ENCODE measurements at places on chromosomes 13 and 19.

DNA sequence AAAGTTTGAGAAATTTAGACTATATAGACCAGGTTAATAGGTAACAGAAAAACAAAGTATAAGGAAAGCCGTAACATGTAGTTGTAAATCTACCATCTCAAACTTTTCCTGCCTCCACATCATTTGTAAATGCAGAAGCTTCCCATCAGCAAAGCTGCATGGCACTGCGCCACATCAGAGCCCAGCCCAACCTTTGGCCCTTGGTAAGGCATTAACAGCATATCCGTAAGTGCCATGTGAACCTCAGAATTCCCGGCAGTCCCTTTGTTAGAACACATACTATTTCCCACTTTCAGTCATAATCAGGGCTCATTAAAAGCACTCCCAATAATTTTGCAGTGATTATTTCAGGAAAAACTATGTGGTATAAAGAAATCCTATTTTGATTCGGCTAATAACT is 51.6 kb downstream of the MPHOSPH8 start:
- DNase-seq: no peak

- DNase-seq: no peak
Observed at GRCh38 chr13:112772539-112772909, 82.7 kb downstream of the ATP11A start.

GRCh38 chr19:1231729-1232637 is 5.8 kb downstream of the CBARP start:
- no peak for DNase-seq

GRCh38 chr13:32577032-32577431 is 9.2 kb upstream of the PDS5B start:
- no peak for DNase-seq

GRCh38 chr13:40910324-40911050 is 108.6 kb downstream of the ELF1 start:
- DNase-seq: no peak

DNA sequence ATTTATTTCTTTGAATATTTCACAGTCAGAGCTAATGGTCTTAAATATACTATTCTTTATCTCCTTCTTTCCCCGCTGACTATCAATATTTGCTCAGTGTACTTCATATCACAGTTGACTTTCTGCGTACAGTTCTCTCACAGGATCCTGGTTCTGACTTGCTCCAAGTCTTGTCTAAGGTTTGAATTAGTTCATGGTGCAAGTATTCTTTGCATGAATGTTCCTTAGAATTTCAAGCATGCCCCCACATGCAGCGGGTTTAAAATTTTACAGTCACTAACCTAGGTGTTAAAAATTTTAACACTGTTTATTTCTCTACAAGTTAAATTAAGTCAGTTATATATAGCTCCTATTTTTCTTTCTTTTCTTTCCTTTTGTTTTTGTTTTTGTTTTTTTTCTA is 20.8 kb upstream of the KLF12 start:
- DNase-seq: no peak

DNA sequence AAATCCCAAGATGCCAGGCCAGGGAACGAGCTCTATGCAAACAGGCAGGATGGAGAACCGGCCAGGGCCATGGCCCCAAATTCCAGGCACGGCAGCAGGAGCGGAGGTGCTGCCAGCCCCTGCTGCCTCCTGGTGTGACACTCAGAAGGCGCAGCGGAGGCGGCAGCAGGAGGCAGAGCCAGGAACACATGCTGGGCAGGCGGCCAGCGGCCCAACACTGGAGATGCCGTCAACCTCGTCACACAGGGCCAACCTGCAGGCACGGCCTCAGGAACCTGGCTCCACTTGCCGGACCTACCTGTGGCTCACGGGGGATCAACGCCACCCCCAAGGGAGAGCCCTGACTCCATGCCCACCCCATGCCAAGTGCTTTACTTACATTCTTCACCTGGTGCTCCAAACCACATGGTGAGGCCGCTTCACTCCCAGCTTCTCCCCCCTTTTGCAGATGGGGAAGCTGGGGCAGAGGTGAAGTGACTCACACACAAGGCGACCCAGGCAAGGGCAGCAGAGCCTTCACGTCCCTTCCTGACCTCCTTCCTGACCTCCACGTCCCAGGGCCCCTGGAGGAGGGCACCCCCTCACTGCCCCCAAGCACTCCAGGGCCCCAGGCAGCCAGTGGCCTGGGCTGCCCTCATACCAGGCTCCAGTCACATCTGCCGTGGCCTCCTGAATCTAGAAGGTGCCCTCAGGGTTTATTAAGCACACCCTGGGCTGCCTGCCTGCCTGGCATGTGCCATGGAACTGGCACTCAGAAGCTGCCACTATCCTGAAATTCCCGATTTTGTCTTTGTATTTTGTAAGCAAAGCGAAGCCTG is 43.5 kb downstream of the GGACT start:
- DNase-seq: no peak

DNA sequence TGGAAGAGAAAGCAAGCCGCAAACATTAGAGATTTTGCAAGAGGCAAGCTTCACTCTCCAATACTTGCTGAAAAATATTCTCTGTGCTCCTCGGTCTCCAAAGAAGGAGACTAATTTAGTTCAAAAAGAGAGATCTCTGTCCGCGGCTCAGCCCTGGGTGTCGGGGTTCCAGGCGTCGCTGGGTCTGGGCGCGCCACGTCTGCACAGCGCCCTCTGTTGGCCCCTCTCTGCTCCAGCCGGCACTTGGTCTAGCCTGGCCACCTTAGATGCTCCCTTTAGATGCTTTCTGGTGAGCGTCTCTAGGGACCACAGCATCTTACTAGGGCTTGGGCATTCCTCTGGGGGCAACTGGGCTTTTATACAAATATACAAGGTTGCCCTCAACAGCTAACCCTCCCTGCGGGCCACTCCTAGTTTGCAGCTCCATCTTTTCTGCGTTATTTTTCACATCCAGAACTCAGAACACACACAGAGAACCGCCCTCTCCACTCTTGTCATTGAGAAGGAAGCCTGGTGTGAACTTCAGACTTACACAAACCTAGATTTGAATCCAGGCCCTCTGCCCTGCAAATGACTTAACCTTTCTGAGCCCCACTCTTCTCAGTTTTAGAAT is 78.3 kb downstream of the CYSLTR2 start:
- peak; percentile 75 for DNase-seq

DNA sequence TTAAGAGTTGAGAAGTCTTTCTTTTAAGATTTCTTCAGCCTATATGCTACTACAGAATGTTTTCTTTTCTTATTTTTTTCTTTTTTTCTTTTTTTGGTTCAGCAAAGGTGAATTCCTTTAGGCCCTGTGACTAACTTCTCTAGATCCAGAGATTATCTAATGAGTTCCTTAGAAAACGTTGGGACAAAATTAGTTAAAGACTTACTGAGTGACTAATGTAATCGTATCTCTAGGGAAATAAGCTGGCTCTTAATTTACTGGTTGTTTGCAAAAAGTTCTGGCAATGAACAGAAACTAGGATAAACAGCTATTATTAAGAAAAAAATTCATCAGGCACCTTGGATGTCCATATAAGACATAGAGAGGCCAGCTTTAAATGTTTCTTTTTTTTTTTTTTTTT is 30.7 kb upstream of the CSNK1A1L start:
- DNase-seq: no peak

DNA sequence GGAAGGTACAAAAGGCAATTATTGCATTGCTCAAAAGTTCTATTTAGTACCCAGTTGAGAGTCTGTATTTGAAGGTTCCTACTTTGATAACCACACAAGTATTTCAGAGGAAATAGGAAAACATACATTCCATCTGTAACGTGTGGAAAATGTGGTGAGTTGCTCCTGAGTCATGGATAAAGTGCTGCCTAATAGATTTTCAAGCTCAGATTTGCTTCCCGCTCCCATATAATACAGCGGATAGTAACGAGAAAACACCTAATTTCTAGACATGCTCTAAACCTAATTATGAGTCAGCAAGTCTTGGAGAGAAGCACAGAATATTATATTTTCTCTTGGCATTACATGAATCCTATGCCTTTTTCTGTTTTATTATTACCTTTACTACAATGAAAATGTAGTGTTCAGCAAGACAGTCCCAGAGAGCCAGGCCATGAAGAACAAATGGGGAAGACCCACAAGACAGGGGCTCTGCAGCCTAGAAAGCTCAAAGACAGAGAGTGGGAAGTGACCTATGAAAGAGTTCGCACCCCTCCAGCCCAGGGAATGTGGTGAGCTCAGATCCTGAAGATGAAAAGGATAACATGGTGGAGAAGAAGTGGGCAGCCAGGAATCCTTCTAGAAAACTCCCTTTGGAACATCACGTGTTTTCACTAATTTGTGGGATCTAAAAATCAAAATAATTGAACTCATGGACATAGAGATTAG is 116.1 kb downstream of the STARD13 start:
- DNase-seq: no peak

DNA sequence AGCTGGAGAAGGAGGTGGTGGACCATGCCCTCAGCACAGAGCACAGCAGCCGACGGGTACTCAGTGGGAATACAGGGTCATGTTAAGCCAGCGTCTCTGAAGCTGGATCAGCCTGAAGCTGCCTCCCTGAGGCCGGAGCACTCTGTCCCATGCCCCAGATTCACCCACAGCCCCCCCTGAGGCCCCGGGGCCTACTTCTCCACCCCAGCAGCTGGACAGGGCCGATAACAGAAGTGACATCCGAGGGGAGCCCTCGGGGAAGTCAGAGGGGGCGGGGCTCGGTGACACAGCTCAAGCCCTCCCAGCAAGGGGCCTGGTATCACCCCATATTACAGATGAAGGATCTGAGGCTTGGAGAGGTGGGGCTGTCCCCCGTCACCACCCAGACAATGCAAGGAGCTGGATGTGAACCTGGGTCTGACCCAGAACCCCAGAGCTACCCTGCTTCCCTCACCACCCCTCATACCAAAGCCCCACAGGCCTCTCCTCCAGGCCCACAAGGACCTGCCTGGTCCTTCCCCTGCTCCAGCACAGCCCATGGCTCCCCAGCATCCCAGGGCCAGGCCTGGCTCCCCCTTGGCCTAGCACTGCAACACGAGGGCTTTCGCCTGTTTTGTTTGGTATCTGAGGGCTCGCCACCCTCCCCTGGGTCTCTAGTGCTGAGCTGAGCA is 5.7 kb downstream of the R3HDM4 start:
- DNase-seq: peak; percentile 72

DNA sequence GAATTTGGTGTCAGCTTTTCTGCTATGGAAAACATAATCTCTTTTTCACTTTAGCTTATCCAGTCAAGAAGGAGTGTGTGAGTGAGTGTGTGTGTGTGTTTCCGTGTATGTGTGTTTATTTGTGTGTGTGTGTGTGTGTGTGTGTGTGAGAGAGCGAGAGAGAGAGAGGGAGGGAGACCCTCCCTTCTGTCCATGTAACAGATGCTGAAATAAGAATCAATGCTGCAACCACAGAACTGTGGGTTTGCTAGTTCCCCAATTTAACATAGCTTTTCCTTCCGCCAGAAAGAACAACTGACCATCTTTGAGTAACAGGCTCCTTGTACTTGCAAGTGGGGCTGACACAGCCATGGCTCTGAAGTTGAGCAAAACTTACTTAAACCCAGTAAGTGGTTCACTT is 5.2 kb downstream of the LCP1 start:
- no peak for DNase-seq

DNA sequence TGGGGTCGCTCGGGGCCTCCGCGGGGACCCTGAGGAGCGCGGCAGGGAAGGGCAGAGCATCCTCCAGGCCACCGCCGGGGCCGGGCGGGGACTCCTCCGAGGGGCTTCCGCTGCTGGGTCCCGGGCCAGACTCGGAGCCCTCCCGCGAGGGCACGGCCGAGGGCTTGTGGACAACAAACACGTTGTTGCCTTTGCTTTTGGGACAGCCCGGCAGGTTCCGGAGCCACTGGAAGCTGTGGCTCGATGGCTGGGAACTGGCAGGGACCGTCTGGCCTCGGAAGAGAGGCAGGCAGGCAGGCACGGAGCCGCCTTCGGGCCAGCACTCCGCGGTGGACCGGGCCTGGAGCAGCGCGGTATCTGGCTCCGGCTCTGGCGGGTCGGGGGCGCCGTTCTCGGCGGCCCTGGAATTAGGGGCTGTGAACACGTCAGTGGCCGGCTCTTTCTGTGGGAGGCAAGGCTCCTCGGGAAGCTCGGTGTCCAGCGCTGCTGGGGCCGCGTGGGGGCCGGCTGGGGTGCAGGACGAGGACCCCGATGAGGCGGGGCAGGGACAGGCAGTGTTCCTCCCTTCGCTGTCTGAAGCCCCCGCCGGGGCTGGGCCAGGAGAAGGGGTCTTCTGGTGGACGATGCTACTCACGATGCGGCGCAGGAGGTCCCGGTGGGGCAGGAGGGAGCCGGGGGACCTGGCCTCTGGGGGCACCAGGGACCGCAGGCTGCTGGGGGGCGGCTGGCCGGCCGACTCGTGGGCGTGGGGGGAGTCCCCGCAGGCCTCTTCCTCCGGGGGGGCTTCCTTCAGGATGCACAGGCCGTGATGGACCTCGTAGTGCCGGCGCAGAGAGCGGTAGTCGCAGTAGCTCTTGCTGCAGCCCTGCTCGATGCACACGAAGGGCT is 27.6 kb downstream of the ZNF541 start:
- no peak for DNase-seq
